ENCODE measurements at places on chromosomes 3 and 15.

- no peak for DNase-seq
Measured at GRCh38 chr3:155701882-155702465, 42.9 kb downstream of the PLCH1 start.

- DNase-seq: no peak
Measured at GRCh38 chr15:34233614-34234013, 8.8 kb downstream of the EMC4 start.

- DNase-seq: no peak
Measured at GRCh38 chr15:42863572-42864239, 56.9 kb downstream of the TTBK2 start.

GRCh38 chr3:71397726-71398125 lies 185.8 kb downstream of the FOXP1 start:
- no peak for DNase-seq

- no peak for DNase-seq
Measured at GRCh38 chr15:85558848-85559247, 178.4 kb downstream of the AKAP13 start.

All from D341Med (cell line).